ENCODE measurements at places on chromosomes 7 and 10.

DNA sequence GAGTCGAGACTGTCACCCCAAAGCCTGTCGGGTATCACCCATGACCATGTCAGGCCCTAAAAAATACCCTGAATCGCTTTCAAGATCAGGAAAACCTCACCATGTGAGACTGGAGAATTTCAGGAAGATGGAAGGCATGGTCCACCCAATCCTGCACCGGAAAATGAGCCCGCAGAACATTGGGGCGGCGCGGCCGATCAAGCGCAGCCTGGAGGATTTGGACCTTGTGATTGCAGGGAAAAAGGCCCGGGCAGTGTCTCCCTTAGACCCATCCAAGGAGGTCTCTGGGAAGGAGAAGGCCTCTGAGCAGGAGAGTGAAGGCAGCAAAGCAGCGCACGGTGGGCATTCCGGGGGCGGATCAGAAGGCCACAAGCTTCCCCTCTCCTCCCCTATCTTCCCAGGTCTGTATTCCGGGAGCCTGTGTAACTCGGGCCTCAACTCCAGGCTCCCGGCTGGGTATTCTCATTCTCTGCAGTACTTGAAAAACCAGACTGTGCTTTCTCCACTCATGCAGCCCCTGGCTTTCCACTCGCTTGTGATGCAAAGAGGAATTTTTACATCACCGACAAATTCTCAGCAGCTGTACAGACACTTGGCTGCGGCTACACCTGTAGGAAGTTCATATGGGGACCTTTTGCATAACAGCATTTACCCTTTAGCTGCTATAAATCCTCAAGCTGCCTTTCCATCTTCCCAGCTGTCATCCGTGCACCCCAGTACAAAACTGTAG lies 176.2 kb downstream of the RTKN2 start:
- DNase-seq = no peak

DNA sequence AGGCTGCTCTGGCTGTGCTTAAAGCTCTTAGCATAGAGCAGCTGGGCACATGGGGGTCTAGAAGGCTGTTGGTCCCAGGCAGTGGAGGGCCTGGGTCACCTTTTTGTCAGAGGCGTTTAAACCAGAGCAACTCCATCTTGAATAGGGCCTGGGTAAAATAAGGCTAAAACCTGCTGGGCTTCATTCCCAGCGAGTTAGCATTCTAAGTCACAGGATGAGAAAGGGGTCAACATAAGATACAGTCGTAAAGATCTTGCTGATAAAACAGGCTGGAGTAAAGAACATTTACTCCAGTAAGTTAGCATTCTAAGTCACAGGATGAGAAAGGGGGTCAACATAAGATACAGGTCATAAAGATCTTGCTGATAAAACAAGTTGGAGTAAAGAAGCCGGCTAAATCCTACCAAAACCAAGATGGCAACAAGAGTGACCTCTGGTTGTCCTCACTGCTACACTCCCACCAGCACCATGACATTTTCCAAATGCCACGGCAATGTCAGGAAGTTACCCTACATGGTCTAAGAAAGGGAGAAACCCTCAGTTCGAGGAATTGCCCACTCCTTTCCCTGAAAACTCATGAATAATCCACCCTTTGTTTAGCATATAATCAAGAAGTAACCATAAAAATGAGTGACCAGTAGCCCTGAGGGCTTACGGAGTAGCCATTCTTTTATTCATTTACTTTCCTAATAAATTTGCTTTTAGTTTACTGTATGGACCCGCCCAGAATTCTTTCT lies 96.8 kb upstream of the PCBD1 start:
- no peak for DNase-seq

- no peak for DNase-seq
These were observed 19.5 kb upstream of the AKR1E2 start for GRCh38 chr10:4806534-4806933.

DNA sequence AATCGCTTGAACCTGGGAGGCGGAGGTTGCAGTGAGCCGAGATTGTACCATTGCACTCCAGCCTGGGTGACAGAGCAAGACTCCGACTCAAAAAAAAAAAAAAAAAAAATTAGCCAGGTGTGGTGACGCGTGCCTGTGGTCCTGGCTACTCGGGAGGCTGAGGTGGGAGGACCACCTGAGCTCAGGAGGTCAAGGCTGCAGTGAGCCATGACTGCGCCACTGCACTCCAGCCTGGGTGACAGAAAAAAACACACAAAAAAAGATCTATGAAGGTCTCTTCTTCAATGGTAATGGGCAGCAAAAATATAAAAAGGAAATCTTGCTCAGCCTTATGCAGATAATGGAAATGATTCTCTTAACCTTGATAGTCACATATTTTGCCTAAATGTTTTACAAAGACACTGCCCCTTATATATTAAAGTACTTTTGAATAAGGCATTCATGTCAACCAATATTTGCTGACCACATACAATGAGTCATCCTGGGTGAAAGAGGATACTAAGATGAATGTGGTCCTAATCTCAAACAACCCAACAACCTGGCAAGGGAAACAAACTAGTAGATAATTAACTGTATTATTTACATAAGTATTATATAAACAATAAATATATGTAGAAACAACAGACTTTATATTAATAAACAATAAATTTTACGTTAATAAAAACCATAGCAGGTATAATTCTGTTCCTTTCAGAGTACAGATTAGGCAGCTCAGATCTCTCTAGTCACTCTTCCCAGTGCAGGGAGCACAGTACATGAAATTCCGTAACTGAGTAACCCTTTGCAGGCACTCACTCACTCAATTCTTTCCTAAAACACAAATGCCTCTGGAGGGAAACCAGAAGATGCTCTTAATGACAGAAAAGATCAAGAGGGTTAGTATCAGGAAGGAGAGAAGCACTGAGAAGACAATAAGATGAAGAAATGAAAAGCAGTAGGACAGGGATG lies 8.1 kb downstream of the TOMM7 start:
- no peak for DNase-seq

DNA sequence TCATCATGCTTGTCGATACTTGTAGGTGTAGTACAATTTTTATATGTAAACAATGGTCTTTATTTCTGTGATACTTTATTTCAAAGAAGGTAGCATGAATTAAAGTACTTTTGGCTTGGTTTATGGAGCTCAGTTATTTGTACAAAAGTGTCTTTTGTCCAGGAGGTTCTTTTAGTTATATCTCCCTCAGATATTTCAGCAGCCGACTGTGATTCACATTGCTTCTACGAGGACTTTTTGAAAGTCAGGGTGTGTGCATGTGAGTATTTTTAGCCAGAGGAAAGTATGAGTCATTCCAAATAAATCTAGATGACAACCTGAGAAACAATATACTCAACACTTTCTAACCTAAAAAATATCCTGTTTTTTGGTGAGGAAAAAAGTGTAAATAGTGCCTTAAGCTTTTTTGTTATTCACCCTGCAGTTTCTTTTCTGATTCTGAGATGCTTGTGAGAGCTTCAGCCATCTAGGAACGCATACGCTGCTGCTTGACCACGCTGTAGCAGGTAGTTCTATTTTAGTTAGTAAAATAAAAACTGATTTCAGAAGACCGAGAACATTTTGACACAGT lies 595 bp upstream of the SUN1 start:
- no peak for DNase-seq

DNA sequence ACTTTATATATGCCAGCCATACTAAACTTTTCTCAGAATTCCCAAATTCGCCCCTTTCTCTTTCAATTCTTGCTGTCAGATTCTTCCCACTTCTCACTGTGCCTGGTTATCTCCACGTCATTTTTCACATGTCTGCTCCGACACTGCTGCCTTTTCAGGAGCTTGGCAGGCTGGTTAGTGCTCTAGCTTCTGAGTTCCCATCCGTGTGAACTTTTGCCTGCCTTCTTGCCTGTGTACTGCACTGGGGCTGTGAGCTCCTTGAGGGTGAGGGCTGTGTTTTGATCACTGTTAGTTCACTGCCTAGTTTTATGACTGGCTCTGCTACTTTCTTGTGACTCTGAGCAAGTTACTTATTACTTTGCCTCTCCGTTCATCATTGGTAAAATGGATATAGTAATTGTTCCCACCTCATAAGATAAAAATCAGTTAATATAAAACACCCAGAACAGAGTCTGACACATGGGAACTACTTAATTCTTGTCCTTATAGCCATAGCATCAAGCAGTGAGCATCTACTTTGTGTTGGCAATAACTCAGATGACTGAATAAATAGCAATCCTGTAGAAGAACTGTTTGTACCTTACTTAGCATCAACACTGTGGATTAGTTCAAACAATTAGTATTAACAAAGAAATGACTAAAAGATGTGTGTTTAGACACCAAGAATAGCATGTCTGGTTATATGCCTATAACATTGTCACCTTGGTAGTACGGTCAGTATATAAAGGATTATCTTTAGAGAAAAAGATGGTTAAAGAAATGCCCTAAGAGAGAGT lies 5.5 kb downstream of the GSTO1 start:
- DNase-seq = no peak

- no peak for DNase-seq
These were observed 110.9 kb upstream of the NANOS1 start for GRCh38 chr10:118918587-118918986.

DNA sequence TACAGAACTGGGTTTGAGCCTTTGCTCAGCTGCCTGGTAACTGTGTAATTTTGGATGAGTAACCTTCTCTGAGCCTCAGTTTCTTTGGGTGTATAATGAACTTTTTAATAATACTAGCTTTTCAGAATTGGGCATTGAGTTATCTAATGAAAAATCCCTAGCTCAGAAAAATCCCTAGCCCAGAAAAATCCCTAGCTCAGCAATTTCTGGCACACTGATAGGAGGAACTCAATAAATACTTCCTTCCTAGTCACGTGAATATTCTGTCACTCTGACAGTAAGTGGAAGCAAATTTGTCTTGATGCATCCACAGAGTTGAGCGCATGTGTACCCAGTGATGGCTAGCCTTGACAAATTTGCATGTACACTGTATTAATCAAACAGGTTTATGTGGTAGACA lies 817.6 kb downstream of the XPNPEP1 start:
- DNase-seq = no peak

DNA sequence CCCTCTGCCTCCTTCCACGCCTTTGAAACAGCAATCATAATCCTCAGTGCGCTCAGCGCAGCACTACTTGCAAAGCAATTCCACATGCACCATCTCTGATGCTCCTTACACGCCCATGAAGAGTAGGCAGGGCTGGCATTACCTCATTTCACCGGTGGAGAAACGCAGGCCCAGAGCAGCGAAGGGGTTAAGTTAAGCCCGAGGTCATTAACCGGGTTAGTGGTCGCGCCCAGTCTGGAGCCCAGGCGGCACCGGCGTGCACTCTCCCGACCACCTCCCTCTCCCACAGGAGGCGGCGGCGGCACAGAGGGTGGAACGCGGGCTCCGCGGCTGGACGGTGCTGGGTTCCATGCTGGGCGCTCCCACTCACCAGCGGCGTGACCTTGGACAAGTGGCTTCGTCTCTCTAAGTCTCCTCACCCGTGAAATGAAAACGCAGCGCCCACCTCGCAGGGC lies 515 bp downstream of the FASTK start:
- no peak for DNase-seq

- no peak for DNase-seq
These were observed 264.6 kb downstream of the SNX10 start for GRCh38 chr7:26556061-26556881.

DNA sequence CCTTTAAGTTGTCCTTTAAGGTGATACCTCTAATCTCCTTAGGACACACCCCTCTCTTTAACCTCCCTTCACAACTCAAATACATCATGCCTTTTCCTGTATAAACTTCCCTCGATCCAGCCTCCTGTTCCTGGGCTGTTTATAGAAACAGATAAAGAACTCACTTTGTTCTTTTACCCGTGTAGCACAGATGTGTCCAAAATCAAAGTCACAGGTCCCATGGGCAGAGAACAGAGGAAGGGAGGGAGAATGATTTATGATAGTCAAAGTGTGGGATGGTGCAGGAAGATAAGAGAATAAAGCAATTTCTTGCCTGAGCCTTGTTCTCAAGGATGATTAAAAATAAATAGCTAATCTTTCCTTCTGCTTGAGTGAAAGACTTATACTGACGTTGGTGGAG lies 50.3 kb upstream of the CABCOCO1 start:
- DNase-seq = no peak

DNA sequence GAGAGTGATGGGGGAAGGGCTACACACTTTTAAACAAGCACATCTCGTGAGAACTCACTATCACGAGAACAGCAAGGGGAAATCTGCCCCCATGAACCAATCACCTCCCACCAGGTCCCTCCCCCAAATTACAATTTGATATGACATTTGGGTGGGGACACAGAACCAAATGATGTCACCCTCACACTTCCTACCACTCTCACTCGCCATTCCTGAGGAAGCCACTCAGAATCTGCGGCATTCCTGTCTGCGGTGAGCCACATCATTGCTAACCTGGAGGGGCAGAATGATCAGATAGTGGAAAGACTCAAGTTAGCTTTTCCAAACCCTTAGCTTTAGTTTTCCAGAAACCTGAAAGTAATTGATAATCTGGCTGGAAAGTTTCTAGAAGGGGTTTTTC lies 66.9 kb downstream of the MYO3A start:
- no peak for DNase-seq

GRCh38 chr7:26534649-26535482 lies 243.2 kb downstream of the SNX10 start:
- no peak for DNase-seq

GRCh38 chr10:105514106-105514505 lies 873.0 kb downstream of the SORCS3 start:
- DNase-seq = no peak

DNA sequence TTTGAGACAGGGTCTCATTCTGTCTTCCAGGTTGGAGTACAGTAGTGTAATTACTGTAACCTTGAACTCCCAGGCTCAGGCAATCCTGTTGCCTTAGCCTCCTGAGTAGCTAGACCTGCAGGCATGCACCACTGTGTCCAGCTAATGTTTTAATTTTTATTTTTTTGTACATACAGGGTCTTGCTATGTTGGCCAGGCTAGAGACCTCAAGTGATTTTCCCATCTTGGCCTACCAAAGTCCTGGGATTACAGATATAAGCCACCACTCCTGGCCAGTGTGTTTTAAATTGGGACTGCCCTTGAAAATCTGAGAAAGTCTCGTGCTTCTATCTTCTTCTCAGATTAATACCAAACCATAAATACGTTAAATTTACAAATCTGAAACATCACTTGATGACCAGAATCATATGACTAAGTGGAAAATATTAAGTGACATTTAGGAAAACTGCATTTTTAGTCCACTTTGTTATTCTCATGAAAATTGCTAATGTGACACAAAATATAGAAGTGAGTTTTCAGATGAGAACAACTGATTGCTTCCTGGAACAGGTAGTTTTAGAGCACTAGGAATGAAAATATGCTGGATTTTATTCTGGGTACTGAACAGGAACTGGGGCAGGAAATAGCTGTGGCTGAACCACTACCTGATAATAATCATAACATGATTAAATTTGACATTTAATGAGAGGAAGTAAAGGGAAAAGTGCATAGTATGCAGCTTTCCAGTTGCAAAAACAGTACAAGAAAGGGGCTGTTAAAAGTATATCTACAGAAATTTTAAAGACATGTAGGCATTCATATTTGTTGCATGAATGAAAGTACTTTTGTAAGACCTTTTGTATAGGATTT lies 4.2 kb downstream of the PHTF2 start:
- DNase-seq = no peak

DNA sequence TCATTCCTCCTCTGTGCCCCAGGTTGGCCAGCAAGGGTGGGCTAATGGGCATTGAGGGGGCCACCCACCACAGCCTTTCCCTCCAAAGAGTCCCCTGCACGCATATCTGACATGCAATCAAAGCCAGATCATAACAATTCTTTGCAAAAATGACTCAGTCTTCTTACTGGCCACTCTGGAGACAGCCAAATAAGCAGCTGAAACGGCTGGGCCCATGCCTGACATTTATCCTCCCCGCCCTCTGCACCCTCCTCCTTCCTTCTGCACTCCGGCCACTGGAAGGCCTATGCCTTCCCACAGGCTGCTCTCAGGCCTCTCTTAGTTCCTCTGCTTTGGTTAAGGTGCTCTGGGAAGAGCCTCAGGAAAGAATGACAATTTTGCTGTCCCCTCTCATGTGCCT lies 29.2 kb upstream of the NPFFR1 start:
- no peak for DNase-seq

Measured in activated T-helper 9 cell treated with anti-CD3 and anti-CD28 coated beads, Interleukin-2, amount 50 U/mL, for 16 hours (primary cell).